ENCODE measurements at places on chromosomes 7 and 10. TPM values are rescaled to one million over a fixed set of nuclear protein-coding genes. Genes with fewer than 3 reads are reported as not detected.

DNA sequence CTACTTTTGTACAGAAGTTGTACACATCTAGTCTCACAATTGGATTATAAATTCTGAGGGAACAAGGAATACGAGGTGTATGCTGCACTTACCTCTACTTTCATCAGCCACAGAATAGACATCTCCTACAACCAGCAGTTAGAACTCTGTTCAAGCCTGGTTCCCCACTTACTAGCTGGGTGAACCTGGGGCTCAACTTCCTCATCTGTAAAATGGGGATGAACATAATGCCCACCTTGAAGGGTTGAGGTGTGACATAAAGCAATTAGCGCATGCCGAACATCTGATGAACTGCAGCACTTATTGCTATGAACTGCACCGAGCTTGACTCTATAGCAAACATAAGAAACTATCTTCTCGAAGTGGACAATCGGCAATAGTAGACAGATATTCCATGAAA, 25.3 kb downstream of the XPNPEP1 start:
- no peak for DNase-seq

- DNase-seq, result no peak
Measured at GRCh38 chr7:21486511-21486910, 56.3 kb upstream of the DNAH11 start.

The HKDC1 gene
- not detected for total RNA-seq

DNA sequence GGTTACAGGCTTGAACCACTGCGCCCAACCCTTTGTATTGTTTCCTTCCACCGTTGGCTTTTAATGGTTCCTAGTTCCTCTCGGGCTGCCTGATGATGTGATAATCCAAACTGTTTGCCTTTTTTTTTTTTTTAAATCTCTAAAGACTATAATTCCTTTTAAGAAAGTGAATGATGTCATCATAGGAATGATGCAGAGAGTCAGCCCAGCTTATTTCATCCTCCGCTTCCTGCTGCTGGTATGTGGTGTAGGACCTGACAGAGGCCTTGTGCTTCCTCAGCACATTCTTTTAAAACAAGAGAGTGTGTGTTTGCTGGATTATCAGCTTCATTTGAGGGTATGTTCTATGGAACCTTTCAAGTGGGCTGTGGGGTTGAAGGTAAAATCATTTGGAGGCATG, 241.4 kb downstream of the LRMDA start:
- no peak for DNase-seq

GRCh38 chr10:17616403-17617030, 657 bp downstream of the HACD1 start:
- peak; percentile 39 for DNase-seq

The CALN1 gene
- total RNA-seq, result 0.16 TPM

DNA sequence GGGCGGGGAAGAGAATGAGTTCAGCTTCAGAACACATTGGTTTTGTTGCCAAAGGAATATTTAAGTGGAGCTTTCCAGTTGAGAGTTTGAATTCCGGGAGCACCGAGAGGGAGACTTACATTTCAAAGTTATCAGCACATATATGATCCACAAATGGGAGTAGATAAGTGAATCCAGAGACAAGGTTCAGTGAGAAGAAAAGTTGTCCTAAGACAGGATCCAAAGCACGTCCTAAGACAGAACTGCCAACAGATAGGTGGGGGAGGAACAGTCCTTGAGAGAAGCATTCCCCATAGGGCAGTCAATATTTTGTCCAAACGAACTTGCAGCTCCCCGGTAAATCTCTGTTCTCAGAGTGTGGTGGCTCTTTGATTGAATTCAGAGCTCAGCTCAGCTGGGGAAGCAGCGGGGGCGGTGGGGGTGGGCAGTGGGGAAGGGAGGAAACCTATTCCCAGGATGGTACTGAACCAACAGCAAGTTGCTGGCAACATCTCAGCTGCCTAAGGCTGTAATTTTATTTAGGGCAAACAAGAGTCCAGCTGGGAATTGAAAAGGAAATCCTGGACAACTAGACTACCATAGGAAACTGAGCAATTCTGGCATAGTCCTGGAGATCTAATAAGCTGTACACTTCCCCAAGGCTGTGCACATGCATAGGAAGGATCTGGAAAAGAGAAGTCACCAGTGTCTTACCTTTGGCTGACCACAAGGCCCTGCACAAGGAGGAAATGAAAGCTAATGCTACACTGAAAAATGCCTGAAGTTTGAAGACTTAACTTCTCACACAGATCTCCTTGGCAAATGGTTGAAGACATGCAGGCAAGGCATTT, 94.2 kb upstream of the CXCL12 start:
- DNase-seq, result no peak

- no peak for DNase-seq
Measured at GRCh38 chr7:28858206-28858605, 99.9 kb downstream of the TRIL start.

- DNase-seq, result no peak
Measured at GRCh38 chr7:155762655-155763054, 49.6 kb downstream of the SHH start.

The GBX1 gene
- total RNA-seq, result not detected

- no peak for DNase-seq
Measured at GRCh38 chr7:129882531-129882930, 70.2 kb downstream of the UBE2H start.

The SLIT1 gene
- total RNA-seq, result 0.12 TPM

The ATP6V1F gene
- total RNA-seq, result 86.7 TPM

DNA sequence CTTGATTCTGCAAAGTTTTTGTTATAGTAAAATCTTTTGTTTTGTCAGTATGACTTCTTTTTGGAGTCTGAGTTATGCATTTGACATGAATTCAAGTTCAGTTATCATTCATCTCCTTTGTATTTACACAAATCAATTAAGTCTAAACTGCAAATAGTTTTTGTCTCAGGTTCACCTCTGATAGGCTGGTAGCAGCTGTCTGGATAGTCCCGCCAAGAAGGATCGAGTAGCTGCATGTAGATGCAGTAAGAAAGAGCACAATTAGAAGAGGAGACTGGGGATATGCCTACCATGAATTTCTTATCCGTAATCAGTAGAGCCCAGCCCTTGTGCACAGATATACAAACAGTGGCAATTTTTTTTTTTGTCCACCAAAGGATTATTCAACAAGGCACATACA, 392.5 kb upstream of the ETV1 start:
- DNase-seq, result no peak

- no peak for DNase-seq
Measured at GRCh38 chr10:117188371-117188770, 8.9 kb upstream of the KCNK18 start.

The TRUB1 gene
- 15.4 TPM for total RNA-seq

DNA sequence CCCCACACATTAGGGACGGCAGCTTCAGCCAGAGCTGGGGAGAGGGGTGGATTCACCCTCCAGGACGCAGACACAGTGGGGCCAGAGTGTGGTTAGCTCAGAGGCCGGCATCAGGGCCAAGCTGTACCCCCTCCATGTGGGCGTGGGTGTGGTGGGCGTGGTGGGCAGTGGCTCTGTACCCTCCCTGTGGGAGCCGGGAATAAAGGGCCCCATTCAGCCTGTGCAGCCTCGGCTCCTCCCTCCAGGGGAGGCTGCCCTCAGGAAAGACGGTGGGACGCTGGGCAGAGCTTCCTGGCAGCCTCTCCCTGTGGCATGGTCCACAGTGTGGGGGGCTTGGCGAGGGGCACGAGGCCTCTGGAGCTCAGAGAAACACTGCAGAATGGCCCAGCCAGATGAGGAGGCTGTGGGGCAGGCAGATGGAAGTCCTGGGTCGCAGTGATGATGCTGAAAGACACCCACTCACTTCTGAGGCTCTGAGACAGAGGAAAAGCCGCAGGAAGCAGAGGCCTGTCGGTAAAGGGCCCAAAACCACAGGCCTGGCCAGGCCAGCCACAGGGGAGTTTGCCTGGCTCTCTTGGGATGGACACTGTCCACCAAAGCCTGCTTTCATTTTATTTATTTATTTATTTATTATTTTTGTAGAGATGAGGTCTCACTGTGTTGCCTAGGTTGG, 108.0 kb downstream of the SH3PXD2A start:
- DNase-seq, result no peak

The PHYHIPL gene
- not detected for total RNA-seq

The UCN3 gene
- not detected for total RNA-seq

DNA sequence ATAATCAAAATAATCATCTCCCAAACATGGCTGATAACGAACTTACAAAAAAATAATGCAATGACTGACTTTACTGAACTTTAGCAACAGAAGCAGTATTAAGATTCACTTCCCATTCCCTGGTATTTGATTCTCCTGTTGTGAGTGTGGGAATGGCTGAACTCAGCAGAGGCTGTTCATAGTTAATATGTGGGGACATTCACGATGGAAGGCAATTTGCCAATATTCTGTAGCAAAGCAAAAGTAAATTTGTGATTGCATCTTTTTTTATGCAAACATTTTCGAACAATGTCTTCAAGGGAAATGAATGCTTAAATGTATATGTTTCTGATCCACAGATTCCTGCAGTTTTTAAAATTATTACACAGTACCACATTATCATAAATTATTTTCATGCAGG, 431.7 kb upstream of the KLF6 start:
- DNase-seq, result no peak

The LFNG gene
- total RNA-seq, result 25.9 TPM

The TRIM50 gene
- not detected for total RNA-seq

GRCh38 chr7:12210179-12211053, 678 bp upstream of the TMEM106B start:
- DNase-seq, result peak; percentile 23

The ADAM8 gene
- 11.8 TPM for total RNA-seq

- DNase-seq, result no peak
Measured at GRCh38 chr7:97075928-97076327, 41.6 kb upstream of the SDHAF3 start.

Measured in omental fat pad (tissue), 4 donors.